ENCODE measurements at places on chromosomes 13 and 19. TPM values are rescaled to one million over a fixed set of nuclear protein-coding genes. Genes with fewer than 3 reads are reported as not detected.

Gene SIGLEC5
- not detected for total RNA-seq

Gene OR7D2
- total RNA-seq, result not detected

Gene ELSPBP1
- not detected for total RNA-seq

Gene C19orf18
- 0.88 TPM for total RNA-seq

Gene SCGB2B2
- 0.30 TPM for total RNA-seq

Gene RNF225
- total RNA-seq, result not detected

Gene LATS2
- total RNA-seq, result 6.5 TPM

Gene CATSPERD
- not detected for total RNA-seq

Gene ZNF8
- total RNA-seq, result 9.5 TPM

Gene ALG11
- total RNA-seq, result 29.8 TPM

Gene GRK1
- total RNA-seq, result not detected

Gene C19orf73
- 1.5 TPM for total RNA-seq

Measured in CD4-positive, alpha-beta T cell (primary cell).